ENCODE measurements at places on chromosomes 11 and 22.

DNA sequence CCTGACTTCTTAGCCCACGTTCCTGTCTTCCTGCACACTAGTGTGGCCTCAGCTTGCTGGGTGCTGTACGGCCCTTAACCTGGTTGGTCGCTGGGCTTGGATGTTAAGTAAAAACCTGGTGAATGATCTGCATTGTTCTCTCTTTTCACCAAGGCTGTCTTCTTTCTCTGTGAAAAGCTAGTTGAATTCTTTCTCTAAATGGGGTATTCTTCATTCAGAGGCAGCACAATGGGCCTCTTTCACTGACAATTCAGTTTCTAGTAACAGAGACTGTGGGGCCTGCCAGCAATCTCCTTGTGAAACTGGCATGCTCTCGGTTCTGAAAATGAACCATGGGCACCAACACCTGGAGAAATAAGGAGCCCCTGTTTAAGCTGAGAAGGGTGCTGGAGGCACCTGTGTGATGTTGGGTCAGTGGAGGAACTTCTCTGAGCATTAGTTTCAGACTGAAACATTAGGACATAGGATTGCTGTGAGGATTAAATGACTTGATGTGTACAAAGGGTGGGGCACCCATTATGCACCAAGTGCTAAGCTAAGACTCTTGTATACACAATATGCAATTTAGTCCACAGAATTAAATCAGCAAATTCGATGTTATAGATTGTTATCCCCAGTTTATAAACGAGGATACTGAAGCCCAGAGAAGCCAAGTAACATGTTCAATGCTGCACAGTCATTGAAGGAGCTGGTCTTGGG lies 33.1 kb upstream of the ELF5 start:
- no peak for DNase-seq

- no peak for DNase-seq
These were observed 96.2 kb downstream of the PDHX start for GRCh38 chr11:35012467-35013191.

DNA sequence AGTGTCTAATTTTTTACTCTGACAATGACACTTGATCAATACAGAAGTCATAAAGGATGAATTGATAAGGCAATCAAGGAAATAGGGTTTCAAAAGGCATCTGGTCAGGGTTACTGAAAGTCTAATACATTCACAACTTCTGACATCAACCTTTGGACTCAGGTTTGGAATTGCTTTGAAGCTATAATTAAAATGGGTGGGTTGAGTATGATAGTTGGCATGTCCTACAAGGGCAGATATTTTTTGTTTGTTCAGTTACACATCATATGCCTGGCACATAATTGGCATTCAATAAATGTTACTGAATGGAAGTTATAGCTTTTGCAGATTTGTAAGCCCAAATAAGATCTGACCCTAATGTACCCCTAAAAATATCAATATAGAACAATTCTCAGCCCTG lies 7.3 kb upstream of the FUT4 start:
- no peak for DNase-seq

GRCh38 chr22:37634417-37634924 lies 5.0 kb upstream of the SH3BP1 start:
- no peak for DNase-seq

DNA sequence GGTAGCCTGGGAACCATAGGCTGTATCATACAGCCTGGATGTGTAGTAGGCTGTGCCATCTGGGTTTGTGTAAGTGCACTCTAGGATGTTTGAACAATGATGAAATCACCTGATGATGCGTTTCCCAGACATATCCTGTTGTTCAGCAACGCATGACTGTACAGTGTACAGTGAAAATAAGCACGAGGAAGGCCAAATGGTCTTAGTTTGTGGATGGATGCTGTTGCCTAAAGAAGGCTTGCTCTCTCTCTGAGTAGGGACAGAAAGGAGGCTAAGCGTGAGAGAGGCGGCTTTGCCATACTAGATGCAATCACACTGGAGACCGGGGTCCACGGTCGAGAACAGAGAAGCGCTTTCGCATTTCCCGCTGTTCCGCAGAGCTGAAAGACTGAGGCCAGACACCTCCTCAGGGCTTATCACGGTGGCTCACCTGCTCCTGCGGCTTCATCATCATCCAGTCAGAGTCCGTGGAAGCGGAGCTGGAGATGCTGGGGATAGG lies 27.6 kb upstream of the APLP2 start:
- no peak for DNase-seq

DNA sequence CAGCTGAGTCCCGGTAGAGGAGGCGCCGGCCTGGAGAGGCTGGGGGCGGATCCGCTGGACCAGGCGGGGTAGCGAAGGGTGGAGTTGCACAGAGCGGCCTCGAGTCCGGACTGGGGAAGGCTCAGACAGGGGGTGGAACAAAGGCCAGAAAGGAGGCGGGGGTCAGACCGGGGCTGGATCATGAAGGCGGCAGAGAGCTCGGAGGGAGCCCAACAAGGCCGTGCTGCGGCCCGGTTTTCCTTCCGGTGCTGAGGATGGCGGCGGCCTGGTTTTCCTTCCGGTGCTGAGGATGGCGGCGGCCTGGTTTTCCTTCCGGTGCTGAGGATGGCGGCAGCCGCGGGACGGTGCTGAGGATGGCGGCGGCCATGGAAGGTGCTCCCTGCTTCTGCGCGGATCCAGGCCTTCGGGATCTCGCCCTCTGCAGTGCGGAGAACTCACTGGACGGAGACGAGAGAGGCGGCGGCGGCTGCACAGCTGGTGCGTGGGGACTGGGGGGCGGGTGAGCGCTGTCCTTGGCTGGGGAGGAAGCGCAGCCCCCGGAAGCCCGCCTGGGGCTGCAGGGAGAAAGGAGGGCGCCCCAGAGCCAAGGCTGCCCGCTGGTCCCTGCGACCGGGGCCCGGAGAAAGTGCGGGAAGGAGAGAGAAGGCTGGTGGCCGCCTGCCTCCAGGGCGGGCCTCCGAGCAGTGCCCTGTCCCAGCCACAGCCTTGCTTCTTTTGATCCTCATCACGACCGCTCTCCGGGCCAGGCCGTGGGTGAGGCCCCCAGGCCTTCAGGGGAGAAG lies 350.4 kb upstream of the B3GAT1 start:
- no peak for DNase-seq
